ENCODE measurements at places on chromosomes 7 and 10.

GRCh38 chr7:151249034-151249731, 689 bp upstream of the SMARCD3 start:
- peak overlapping the region; percentile 99 for H3K27ac ChIP-seq
- H3K4me1 ChIP-seq, result peaks cover 61% of the 10 kb centered on the region
- no peaks in the 10 kb centered on the region for H3K36me3 ChIP-seq
- peak; percentile 89 for DNase-seq

DNA sequence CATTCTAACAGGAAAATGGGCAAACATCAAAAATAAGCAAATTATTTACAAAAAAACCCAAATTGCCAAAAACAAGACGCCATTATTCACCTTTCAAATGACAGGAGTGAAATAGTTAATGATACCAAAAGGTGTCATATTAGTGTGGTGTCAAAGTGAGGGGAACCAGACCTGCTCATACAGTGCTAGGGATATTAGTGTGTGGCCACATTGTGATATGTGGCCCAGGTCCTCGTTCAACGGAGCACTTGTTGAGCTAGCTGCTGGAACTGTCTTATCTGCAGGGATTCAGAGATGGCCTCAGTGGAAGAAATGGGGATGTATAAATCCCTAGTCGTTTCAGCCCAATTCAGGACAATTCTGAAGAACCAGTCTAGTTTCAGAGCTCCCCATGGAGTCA, 41.2 kb downstream of the GPR85 start:
- no peak for DNase-seq
- no peaks in the 10 kb centered on the region for H3K4me1 ChIP-seq
- no peak overlapping the region for H3K27ac ChIP-seq
- no peaks in the 10 kb centered on the region for H3K27me3 ChIP-seq

DNA sequence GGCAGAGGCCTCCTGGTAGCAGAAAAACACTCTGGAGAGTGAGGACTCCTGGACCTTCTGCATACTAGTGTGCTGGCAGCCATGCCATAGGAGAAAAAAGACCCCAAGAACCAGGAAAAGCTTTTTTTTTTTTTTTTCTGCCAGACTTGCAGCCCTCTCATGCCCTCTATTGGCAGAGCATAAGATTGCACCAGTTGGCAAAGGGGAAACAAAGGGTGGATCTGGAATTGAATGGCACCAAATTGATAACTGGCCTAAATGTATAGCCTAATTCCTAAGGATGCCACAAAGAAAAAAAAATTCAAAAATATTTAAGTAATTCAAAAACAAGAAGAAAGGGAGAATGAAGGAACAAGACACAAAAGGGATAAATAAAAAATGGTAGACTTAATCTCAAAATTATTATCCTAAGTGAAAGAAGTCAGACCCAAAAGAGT, 112.5 kb upstream of the GHITM start:
- no peaks in the 10 kb centered on the region for H3K4me1 ChIP-seq
- DNase-seq, result no peak

DNA sequence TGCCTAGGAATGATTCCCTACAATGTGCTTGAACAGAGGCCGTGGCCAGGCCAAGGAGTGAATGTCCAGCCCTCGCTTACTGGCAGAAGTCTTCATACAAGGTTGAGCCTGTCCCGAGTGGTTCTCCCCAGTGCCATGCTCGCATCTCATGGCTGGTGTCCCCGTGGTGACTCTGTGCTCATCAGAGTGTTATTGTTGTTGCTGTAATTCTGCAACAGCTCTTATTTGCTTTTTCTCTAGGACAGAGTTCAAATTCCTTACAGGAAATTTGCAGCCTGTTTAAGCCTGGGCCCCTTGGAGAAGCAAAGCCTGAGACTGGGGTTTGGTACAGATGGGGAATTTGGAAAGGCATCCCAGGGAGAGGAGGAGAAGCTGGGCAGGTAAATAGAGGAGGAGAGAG, 157.7 kb upstream of the PRR15 start:
- no peak overlapping the region for H3K27ac ChIP-seq
- H3K4me3 ChIP-seq, result no peak overlapping the region
- no peaks in the 10 kb centered on the region for H3K27me3 ChIP-seq
- H3K4me1 ChIP-seq, result no peaks in the 10 kb centered on the region

GRCh38 chr7:23474094-23474828, 4.0 kb upstream of the IGF2BP3 start:
- DNase-seq, result no peak
- no peaks in the 10 kb centered on the region for H3K36me3 ChIP-seq
- H3K4me3 ChIP-seq, result peak overlapping the region; percentile 35
- H3K27ac ChIP-seq, result no peak overlapping the region
- peaks cover 70% of the 10 kb centered on the region for H3K27me3 ChIP-seq

GRCh38 chr7:119758254-119758653, 514.7 kb upstream of the KCND2 start:
- H3K27me3 ChIP-seq, result no peaks in the 10 kb centered on the region
- no peak overlapping the region for H3K27ac ChIP-seq
- no peak overlapping the region for H3K4me3 ChIP-seq
- no peaks in the 10 kb centered on the region for H3K36me3 ChIP-seq
- no peaks in the 10 kb centered on the region for H3K4me1 ChIP-seq

DNA sequence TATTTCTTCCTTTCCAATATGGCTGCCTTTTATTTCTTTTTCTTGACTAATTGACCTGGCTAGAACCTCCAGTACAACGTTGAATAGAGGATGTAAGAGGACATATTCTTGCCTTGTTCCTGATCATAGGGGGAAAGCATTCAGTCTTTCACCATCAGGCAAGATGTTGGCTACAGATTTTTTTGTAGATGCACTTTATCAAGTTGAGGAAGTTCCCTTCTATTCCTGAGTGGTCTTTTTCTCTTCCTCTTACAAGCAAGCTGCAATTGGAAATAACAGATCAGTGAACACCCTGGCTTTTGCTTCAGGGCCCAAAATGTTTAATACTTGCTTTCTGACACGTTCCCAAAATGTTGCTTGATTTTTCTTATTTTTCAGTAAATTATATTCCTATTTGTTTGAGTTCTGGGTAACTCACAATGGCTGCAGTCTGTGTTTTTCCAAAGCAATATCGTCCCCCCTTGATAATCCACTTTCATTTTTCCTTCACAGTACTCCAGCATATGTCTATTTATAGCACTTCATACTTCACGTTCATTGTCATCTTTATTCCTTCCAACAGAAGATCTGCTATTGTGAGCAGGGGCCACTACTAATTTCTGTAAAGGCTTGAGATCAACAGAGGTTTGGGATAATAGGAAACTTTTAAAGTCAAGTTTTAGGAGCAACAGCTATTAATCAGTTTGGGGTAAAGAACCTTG, 11.7 kb downstream of the CPEB3 start:
- DNase-seq, result no peak
- H3K4me3 ChIP-seq, result peak overlapping the region; percentile 49
- H3K36me3 ChIP-seq, result no peaks in the 10 kb centered on the region
- peaks cover 9% of the 10 kb centered on the region for H3K4me1 ChIP-seq
- peak overlapping the region; percentile 4 for H3K27ac ChIP-seq

- H3K4me3 ChIP-seq, result no peak overlapping the region
- H3K36me3 ChIP-seq, result no peaks in the 10 kb centered on the region
- H3K4me1 ChIP-seq, result no peaks in the 10 kb centered on the region
- no peak overlapping the region for H3K27ac ChIP-seq
- no peak for DNase-seq
Observed at GRCh38 chr7:83976302-83976701, 218.3 kb downstream of the SEMA3A start.

DNA sequence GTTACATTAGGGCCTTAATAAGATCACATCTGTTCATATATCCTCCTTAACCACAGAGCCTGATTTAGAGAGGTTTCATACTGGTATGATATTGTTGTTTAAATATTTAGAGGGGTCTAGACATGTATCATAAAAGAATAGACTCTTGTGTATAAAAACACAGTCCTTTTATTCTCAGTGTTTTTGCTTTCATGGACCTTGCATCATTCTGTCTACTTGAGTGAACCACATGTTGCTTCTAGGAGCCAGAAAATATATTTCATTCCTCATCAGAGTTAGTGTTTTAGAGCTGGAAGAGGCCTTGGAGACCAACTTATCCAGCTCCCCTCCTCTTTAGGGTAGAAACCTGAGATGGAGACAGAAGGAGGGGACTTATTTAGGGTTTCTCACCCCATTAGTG, 312.8 kb downstream of the LRMDA start:
- H3K27ac ChIP-seq, result no peak overlapping the region
- no peak overlapping the region for H3K4me3 ChIP-seq
- no peaks in the 10 kb centered on the region for H3K27me3 ChIP-seq

GRCh38 chr7:128879939-128880746, 17.5 kb downstream of the ATP6V1F start:
- no peaks in the 10 kb centered on the region for H3K36me3 ChIP-seq
- no peaks in the 10 kb centered on the region for H3K4me1 ChIP-seq
- no peak overlapping the region for H3K4me3 ChIP-seq

- H3K27me3 ChIP-seq, result no peaks in the 10 kb centered on the region
- H3K4me1 ChIP-seq, result no peaks in the 10 kb centered on the region
- no peak overlapping the region for H3K27ac ChIP-seq
- DNase-seq, result no peak
- peaks cover 17% of the 10 kb centered on the region for H3K36me3 ChIP-seq
- H3K4me3 ChIP-seq, result no peak overlapping the region
Observed at GRCh38 chr10:124005091-124005490, 88.3 kb downstream of the CHST15 start.

GRCh38 chr7:138233189-138233588, 156.9 kb downstream of the AKR1D1 start:
- H3K4me1 ChIP-seq, result no peaks in the 10 kb centered on the region
- no peaks in the 10 kb centered on the region for H3K27me3 ChIP-seq
- no peaks in the 10 kb centered on the region for H3K36me3 ChIP-seq
- no peak overlapping the region for H3K4me3 ChIP-seq
- H3K27ac ChIP-seq, result no peak overlapping the region

GRCh38 chr10:96279191-96279641, 7.8 kb upstream of the BLNK start:
- H3K27me3 ChIP-seq, result no peaks in the 10 kb centered on the region
- H3K4me1 ChIP-seq, result no peaks in the 10 kb centered on the region
- H3K27ac ChIP-seq, result no peak overlapping the region
- DNase-seq, result no peak
- no peak overlapping the region for H3K4me3 ChIP-seq
- H3K36me3 ChIP-seq, result no peaks in the 10 kb centered on the region

DNA sequence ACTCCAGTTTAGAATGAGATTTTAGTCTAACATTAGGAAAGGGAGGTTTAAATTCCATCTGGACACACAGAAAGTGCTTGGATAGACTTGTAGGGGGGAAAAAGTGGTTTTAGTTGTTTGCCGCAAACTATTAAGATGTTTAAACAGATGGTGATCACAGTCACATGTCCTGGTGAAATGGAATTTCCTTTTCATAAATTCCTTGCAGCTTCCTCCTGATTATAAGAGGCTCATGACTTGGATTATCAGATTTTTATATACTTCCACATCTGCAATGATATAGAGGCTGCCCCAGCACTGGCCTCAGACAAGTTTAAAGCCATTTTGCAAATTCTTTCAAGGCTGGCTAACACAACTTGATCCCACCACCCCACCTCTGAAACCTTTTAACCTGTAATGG, 106.4 kb upstream of the ARMC3 start:
- no peaks in the 10 kb centered on the region for H3K27me3 ChIP-seq
- peaks cover 3% of the 10 kb centered on the region for H3K4me1 ChIP-seq
- no peaks in the 10 kb centered on the region for H3K36me3 ChIP-seq

- H3K27me3 ChIP-seq, result no peaks in the 10 kb centered on the region
- peaks cover 15% of the 10 kb centered on the region for H3K4me1 ChIP-seq
- no peak for DNase-seq
- H3K27ac ChIP-seq, result peak overlapping the region; percentile 93
- H3K36me3 ChIP-seq, result peaks cover 15% of the 10 kb centered on the region
Observed at GRCh38 chr7:836429-836828, 4.2 kb downstream of the SUN1 start.
